T-cell (primary cell): ENCODE measurements at places on chromosomes 1 and 21.
A peak's percentile ranks its signal among the peaks of the same experiment; 100 is the strongest.

- no peak for DNase-seq
Observed at GRCh38 chr21:41752231-41752681, 14.6 kb downstream of the RIPK4 start.

DNA sequence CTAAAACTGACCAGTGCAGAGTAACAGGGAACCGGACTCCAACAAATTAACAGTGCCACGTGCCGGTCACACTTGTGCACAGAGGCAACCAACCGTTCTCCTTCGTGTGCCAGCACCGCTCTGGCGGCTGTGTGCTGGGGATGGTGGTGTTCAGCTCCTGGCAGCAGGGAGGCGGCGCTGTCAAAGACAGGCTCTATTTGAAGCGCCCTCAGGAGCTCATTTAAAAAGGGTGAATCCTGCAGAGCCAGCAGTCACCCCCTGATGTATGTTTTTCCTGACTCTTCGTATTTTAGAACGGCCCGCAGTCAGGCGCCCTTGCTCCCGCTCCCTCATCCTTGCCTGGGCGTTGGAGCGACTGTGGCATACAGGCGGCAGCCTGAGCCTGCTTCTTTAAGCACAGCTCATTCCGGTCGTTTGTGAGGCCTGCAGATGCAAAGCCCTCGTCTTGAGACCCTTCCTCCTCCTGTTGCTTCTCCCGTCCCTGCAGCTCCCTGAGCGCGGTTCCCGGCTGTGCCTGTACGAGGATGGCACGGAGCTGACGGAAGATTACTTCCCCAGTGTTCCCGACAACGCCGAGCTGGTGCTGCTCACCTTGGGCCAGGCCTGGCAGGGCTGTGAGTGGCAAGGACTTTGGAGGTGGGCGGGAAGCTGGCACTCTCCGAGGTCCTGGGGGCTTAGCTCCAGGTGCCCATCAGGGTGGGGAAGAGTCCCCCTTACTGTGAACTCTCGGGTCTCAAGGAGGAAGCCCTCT, 1.1 kb downstream of the DFFB start:
- DNase-seq, result peak; percentile 19

DNA sequence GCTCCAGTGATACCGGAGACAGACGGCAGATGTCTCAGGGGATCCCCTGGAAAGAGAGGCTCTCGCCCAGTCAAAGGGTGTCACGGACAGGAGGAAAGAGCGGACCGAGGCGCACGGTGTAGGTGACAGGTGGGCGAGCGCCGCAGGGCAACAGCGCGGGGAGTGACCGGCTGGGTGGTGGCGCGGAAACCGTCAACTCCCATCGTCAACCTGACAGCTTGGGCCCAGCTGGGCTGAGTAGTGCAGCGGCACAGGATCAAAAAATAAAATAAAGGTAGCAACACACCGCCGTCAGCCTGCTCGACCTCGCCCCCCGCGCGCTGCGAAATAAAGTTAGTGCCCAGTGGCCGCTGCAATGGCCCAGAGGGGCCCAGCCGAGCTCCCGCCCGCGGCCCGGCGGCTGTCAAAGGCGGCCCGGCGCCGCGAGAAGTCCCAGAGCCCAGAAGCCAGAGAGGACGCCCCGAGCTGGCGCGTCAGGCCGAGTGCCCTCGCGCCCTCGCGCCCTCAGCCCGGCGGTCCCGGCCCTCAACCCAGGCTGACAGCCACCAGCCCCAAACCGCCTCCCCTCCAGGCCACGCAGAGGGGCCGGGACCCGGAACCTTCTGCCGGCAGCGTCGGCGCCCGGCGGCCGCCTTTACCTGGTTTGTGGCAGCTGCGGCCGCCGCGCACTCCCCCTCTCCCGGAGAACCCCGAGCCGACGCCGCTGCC, at the start of gene LYST:
Gene LYST, minus strand, starts transcription at position 702 of the 708 bp plus-strand sequence. CDS start 36,489 bp downstream, outside the sequence.
- peak; percentile 42 for DNase-seq

GRCh38 chr1:204431310-204432184, 19.9 kb upstream of the PPP1R15B start:
- DNase-seq, result peak; percentile 76

DNA sequence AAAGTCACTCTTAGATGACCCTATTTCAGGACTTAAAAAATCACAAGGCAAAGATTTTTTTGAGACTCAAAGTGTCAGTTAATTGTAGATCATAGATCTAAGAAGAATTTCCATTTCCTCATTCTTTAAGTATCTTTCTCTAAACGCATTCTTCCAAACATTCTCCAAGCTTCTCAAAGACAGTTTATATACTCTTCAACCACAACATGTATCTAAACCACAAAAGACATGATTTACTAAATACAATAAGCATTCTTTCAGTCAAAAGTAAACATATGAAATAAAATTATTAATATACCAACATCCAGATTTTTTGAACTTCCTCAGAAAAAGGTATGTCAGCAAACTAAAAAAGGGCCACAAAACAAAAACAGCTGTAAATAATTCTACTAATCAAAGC, 24.4 kb downstream of the RC3H1 start:
- DNase-seq, result no peak

GRCh38 chr1:211480941-211481545, 10.9 kb downstream of the RD3 start:
- no peak for DNase-seq

DNA sequence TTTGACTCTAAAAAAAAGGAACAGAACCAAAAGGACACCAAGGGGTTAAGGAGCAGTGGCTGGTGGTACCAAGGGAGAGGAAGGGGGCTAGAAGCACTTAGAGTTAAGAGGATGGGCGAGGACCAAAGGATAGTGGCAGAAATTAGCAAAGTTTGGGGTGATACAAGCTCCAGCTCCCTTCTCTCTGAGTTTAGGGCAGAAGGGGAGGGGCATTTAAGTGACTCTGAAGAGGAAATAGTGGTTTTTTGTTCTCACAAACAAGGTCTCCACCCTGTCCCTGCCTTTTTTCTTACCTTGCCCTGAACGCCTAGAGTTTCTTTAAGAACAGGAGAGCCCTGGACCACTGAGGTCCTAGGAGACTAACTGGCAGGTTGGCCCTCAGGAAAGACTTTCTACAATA, 3.3 kb downstream of the CDC42SE1 start:
- DNase-seq, result peak; percentile 21

DNA sequence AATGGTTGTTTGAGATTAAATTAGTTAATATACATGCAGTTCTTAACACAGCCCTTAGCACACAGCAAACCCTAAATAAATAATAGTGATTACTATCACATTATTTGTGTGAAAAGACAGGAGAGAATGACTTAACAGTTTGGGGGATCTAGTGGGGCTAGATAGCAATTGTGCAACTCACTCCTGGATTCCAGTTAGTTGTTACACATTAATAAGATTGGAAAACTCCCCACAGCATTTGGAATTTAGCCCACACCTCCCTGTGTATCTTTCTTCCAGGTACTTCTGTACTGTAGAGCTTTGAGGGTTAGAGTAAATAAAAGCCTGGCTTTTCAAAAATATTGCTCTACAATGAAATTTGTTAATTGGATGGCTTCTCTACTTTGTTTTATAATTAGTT, 93.2 kb downstream of the KCTD3 start:
- no peak for DNase-seq

GRCh38 chr1:55483523-55483922, 268.4 kb upstream of the USP24 start:
- no peak for DNase-seq

DNA sequence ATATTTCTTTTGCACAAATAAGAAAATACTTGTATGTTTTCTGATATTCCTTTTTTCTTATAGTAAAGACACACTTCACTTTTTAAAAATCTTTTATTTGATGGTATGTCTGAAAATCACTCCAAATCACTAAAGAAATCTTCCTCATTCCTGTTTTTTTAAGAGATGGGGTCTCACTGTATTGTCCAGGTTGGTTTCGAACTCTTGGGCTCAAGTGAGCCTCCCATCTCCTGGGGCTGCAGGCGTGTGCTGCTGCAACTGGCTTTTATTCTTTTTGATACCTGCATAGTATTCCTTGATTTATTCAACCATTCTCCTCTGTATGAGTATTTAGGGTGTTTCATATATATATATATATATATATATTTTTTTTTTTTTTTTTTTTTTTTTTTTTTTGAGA, 88.1 kb downstream of the OSBPL9 start:
- DNase-seq, result no peak

- no peak for DNase-seq
Observed at GRCh38 chr1:145922266-145922665, 3.7 kb upstream of the PEX11B start.

DNA sequence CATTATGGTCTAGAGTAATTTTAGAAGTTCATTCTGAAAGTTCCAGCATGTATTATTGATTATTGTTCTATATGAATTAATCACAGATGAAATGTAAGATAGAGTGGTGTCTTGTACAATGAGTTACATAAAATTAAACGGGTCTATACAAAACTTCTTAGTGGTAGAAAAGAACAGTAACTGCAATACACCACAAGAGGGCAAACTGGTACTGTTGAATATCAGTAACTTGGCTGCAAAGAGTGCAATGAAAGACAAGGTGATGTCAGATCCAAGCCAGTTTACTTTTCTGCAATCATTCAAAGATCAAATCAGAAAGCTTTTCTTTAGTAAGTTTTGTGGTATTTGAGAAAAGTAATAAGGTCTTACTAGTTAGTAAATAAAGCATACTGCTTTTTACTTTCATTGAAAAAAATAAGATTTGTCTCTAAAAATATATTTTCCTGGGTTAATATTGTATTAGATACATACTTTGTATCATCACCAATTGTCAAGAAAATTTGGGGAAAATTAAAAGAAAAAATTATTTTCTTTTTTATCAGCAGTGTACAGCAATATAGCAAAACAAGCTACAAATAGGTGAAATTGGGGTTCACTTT, 66.4 kb upstream of the BTG3 start:
- no peak for DNase-seq

DNA sequence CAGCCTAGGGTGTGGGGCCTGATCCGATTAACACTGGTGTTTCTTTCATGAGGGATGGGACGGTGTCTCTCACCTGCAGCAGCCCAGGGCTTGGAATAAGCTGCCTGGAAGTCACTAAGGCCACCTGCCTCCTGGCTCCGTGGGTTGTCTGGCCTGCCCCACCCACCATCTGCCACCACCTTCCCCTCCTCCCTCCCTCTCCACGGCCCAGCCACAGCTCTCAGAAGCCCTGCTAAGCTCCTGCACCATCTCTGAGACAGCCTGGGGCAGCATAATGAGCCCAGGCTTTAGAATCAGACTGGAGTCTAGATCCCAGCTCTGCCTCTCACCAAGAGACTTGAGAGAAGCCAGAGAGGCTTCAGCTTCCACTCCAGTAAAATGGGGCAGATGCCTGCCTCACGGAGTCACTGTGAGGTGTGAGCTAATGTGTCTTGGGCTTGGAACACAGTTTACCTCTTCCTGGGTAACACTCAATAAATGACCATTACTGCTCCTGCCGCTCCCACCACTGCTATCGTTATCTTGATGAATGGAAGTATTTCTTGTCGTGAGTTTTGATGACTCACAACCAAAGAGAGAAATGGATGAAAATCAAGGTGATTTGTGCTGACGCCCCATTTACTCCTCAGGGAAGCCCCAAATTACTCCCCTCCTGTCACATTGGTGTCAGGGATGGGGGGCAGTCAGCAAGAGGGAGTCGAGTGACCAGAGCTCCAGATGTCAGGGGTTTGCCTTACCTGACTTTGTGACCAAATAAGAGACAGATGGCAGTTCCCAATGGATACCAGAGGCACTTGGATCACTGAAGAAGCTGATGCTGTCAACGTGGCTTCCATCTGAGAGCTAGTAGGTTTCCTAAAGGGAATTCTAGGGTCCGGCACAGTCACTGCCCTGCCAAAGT, 23.5 kb upstream of the C1QA start:
- DNase-seq, result no peak

DNA sequence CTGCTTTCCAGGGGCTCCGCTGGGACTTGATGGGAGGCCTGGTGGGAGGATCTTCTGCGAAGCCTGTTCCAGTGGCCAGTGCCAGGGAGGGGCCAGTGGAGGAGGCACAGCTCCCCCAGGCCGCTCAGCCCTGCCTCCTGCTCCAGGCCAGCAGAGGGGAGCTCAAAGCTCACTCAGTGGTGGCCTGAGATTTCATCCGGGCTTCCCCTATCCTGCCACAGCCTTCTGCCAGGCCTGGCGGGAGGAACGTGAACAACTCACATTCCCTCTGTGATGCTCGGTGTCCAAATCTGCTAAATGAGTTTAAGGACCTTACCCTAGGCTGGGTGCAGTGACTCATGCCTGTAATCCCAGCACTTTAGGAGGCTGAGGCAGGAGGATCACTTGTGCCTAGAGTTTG, 3.3 kb downstream of the CLCNKB start:
- DNase-seq, result no peak

DNA sequence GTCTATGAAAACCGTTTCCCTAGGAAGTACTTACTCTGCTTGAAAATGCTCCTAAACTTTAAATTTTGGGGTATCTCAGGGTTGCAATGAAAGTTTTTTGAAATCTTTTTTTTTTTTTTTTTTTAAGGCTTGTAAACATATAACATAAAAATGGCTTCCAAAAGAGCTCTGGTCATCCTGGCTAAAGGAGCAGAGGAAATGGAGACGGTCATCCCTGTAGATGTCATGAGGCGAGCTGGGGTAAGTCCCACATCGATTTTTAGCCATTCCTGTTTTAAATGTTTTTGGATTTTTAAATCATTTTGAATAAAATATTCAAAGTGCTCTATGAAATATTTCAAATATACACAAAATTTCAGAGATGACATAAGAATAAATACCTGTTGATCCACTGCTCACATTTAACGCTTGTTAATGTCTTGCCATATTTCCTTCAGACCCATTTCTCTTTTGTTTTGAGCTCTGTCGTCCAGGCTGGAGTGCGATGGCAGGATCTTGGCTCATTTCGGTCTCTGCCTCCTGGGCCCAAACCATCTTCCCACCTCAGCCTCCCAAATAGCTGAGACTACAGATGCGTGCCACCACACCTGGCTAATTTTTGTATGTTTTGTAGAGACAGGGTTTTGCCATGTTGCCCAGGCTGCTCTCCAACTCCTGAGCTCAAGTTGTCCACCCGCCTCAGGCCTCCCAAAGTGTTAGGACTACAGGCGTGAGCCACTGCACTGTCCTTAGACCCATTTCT, 1.3 kb downstream of the PARK7 start:
- DNase-seq, result no peak

DNA sequence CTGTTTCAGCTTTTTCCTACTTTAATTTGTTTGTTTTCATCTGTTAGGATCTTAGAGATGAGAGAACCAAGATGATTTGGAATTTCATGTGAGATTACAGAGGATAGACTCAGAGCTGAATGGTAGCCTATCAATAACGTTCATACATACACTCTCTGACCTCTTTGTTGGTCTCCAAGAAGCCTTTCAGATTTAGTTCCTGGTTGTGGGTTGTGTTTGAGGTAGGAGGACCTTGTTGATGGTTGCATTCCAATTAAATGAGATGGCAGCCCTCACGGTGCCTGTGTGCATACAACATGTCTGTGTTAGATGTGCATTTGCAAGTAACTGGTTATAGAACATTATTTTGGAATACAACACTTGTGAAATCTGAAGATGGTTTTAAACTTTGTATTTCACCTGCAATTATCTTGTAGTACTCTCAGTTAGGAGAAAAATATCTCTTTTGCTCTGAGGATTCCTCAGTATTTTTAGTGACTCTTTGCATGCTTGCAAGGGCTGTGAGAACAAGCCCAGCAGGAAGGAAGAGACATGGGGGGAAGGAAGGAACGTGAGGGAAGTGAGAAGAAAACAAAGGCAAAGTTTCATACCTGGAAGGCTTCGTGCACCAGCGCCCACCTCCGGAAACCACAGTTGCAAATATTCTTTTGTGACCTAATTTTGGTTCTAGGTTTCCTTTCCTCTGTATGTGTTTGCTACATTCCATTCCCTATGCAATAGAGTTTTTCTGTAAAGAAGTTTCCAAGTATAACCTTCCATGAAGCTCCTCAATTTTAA, 291.8 kb downstream of the DISC1 start:
- peak; percentile 21 for DNase-seq

GRCh38 chr21:42299324-42300044, 15.7 kb downstream of the TFF3 start:
- peak; percentile 20 for DNase-seq

- no peak for DNase-seq
Observed at GRCh38 chr1:203505526-203506204, 11.7 kb downstream of the OPTC start.
